ENCODE measurements at places on chromosomes 13 and 19.
A peak's percentile ranks its signal among the peaks of the same experiment; 100 is the strongest.

DNA sequence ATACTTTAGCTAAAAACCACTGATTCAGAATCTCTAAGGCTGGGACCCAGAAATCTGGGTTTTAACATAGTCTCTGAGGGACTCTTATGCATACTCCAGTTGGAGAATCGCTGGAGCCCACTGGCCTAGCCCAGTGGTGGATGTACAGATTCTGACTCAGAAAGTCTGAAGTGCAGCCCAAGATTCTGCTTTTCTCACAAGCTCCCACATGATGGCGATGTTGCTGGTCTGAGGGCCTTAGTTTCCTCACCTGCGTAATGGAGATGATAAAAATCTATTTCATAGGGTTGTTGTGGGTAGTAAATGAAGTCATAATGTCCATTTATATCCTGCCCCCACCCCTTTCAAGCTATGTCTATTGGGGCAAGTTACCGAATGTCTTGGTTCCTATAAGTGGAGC lies 7.7 kb upstream of the CDADC1 start:
- no peak for DNase-seq

GRCh38 chr19:33442706-33443105 lies 69.2 kb downstream of the CEBPG start:
- no peak for DNase-seq

DNA sequence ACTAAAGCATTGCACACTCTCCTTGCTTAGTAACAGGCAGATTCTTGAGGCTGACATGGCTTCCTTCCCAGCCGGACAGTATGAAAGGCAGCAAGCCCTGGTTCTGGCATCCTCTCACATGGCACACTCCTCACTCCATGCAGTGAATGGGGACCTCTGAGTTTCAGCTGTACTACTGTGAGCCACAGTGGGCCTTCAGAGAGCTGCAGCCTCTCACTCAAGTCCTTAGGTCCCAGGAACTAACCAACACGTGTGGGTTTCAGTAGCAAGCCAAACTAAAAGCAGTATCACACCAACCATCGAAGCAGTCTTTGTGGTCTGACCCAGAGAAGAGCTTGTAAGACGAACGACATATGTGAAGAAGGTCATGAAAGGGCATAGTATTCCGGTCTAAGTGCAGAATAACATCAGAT lies 128.2 kb downstream of the TBC1D4 start:
- no peak for DNase-seq

DNA sequence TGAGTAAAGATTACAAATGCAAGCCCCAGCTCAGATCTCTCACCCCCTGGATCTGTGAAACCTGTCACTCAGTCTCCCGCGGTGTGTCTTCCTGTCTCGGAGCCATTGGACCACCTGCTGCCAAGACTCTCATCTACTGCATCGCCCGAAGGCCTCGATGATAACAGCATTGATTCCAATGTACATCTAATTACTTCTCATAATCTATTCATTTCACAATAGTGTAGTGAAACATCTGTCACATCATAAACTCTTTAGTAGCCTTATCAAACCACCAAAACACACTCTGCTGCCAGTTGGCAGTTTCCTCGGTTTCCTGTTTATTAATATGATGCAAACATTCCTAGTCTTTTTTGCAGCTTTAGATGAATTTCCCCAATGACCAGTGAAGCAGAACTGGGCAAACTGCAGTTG lies 220.3 kb downstream of the POU4F1 start:
- peak; percentile 87 for DNase-seq

- DNase-seq, result no peak
Observed at GRCh38 chr13:59099182-59099974, 1064.3 kb downstream of the DIAPH3 start.

DNA sequence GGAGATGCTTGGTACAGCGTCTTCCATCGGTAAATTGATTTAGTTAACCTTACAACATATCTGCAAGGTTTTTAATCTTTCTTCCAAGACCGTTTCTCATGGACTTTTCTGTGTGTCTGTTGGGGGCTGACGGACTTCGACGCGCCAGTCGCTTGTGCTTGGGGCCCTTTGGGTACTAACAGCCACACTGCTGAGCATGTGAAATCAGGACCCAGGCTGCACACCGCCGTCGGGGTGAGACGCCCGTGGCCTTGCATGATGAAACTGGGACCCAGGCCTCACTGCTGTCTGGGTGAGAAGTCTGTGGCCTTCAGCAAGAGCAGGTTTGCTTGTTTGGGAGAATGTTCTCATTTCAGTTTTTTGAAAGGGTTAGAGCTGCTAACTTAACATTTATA lies 9.8 kb downstream of the ATP4B start:
- no peak for DNase-seq

GRCh38 chr19:41192574-41193429 lies at the start of gene CYP2S1:
Gene CYP2S1, plus strand, starts transcription at chr19:41193219. Its CDS starts 46 bp downstream, at chr19:41193265.
- DNase-seq, result no peak

DNA sequence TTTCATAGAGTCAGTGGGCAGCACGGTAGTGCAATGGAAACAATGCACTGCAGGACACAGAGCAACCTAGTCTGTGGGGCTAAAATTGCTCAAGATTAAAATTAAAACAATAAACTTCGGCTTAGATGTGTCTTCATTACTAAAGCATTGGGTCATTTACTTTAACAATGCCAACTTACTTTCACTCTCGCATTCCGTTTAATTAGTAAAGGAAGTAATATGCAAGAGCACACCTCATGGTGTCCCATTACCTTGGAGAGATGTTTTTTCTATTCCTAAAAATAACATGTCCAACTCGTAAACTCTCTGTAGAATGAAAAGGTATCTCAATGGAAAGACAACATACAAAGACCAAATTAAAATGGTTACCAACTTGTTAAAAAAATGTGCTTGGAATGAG lies 738.4 kb downstream of the PCDH17 start:
- DNase-seq, result no peak

GRCh38 chr13:72462166-72462565 lies 265.3 kb downstream of the MZT1 start:
- DNase-seq, result no peak

GRCh38 chr13:113959198-113959597 lies 14.7 kb downstream of the C13orf46 start:
- DNase-seq, result no peak

- no peak for DNase-seq
Observed at GRCh38 chr19:4594201-4594600, 34.7 kb upstream of the SEMA6B start.

DNA sequence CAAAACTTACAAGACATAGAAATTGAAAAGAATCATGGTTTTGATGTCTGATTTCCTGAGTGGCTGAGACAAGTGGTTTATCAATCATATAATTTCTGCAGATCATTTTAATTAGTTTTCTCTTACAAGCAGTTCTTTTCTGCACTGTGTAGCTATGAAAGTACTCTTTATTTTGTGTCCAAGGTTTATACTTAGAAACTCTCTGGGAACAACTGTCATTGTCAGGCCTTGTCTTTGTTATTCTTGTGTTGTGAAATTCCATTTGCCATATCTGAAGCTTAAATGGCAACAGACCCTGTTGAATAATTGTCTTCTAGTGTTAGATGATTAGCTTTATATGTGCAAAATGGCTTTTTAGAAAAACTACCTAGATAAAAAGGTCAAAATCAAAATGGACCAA lies 312.1 kb downstream of the FGF14 start:
- DNase-seq, result no peak

All from SK-N-MC (cell line).